ENCODE measurements at places on chromosomes 11 and 22.

GRCh38 chr22:19729507-19729906, 6.2 kb downstream of the GP1BB start:
- DNase-seq: no peak

DNA sequence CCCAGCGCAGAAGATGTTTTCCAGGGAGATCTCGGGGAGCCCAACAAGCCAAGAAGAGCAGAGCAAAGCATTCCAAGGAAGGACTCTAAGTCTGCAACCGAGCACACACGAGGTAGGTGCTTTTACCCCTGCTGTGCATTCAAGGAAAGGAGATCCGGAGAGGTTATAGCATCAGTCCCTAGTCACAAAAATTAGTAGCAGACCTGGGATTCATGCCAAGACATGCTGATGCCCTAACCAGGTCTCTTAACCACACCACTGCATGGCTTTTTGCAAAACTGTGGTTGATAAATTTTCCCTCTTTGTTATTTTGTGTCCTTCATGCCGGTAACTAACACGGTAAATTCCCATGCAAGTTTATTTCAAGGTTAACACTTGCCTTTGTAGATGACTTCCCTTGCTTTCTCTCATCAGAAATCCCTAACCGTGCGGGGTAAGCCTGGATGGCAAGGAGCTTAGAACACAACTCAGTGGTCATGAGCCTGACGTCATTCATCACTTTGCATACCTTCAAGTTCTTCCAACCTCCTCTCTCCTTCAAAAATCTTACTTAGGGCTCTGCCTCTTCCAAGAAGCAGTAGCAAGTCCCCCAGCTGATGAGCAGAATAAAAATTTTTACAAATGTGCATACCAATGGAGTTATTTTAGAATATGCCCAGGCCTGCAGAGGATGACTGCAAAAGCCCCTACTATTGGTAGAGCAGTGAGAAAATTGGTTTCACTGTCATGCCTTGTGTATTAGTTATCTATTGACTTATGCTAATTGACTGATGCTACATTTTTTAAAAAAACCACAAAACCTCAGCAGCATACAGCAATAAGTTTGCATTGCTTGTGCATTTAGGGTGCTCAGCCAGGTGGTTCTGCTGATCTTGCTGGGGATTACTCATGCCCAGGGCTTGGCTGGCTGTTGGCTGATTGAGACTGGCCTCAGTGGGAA, 465.1 kb downstream of the MN1 start:
- DNase-seq: no peak

GRCh38 chr11:86745571-86745970, 54.8 kb upstream of the PRSS23 start:
- DNase-seq: no peak

- DNase-seq: no peak
Measured at GRCh38 chr11:31757260-31757835, 53.8 kb downstream of the PAX6 start.

DNA sequence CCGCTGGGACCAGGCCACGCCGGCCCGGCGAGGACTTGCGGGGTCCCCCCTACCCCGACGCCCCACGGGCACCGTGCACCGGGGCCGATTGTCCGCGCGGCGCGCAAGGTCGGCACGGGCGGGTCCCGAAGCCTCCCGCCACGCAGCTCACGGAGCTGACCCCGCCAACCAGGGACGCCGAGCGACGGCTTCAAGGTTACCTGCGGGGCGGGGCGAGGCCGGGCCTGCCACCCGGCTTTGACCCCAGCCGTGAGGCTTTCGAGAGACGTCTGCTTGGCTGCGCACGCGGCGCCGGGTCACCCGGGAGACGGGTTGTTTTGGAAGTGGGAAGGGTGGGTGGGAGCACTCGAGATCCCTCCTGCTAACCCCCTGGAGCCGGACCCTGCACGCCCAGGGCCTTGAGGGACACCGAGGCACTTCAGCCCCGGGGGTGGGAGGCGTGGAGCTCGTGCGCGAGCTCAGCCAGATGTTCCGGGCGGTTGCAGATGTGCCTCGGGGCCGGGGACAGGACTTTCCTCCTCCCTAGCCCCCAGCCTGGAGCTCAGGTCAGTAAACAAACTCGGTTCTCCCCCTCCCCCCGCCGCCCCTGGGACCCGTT, 3.2 kb upstream of the WNT11 start:
- DNase-seq: no peak

- no peak for DNase-seq
Measured at GRCh38 chr22:45088576-45088975, 75.1 kb upstream of the NUP50 start.

DNA sequence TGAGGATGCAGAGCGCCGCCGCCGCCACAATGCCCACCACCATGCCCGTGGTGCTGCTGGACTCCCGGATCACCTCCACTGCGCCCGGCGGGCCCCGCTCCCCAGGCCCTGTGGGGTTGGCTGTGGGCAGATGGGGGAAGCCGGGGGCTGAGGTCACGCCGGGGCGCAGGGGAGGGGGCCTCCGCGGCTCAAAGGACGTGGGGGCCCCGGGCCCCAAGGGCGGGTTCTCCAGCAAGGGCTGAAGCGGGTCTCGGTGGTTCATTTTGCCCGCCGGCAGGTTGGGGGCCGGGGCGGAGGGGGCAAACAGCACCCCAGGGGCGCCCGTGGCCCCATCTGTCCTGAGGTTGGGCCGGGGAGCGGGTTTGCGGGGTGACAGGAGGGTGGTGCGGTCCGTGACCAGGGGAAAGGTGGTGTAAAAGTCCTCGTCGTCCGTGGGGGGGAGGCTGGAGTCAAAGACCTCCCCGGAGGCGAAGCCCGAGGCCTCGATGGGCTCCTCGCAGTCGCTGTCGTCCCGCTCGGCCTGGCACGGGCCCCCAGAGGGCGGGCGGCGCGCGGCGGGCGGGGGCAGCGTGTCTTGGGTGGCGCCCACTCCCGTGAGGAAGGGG, 16.5 kb downstream of the SLC22A12 start:
- no peak for DNase-seq

DNA sequence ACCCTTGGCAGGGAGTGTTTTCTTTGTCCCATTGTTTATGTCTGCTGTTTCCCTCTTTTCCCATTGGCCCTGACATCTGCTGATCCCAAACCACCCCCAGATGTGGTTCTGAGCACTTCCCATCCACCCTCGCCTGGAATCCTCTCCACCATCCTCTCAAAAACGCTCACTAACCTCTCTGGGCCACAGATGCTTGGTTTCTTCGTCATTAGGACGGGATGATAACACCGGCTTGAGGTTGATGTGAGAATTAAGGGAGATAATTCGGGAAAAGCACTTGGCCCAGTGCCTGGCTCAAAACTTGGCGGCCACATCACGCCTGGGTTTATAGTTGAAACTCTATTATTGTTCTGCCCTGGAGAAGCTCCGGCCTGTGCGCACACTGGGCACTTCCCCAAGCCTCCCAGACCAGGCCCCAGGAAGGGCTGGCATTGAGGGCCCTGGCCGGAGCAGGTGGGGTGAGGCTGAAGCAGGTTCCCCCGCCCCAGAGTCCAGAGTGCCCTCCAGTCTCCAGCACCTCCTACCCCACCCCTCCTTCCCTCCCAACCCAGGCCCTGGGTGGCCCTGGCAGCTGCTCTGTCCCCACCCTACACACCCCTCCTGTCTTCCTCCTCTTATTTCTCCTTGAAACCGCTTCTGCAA, 63.7 kb downstream of the CYTH4 start:
- DNase-seq: no peak

GRCh38 chr11:114279792-114280546, 16.2 kb upstream of the NNMT start:
- no peak for DNase-seq

- DNase-seq: no peak
Measured at GRCh38 chr11:69430566-69430965, 50.9 kb upstream of the LINC01488 start.

DNA sequence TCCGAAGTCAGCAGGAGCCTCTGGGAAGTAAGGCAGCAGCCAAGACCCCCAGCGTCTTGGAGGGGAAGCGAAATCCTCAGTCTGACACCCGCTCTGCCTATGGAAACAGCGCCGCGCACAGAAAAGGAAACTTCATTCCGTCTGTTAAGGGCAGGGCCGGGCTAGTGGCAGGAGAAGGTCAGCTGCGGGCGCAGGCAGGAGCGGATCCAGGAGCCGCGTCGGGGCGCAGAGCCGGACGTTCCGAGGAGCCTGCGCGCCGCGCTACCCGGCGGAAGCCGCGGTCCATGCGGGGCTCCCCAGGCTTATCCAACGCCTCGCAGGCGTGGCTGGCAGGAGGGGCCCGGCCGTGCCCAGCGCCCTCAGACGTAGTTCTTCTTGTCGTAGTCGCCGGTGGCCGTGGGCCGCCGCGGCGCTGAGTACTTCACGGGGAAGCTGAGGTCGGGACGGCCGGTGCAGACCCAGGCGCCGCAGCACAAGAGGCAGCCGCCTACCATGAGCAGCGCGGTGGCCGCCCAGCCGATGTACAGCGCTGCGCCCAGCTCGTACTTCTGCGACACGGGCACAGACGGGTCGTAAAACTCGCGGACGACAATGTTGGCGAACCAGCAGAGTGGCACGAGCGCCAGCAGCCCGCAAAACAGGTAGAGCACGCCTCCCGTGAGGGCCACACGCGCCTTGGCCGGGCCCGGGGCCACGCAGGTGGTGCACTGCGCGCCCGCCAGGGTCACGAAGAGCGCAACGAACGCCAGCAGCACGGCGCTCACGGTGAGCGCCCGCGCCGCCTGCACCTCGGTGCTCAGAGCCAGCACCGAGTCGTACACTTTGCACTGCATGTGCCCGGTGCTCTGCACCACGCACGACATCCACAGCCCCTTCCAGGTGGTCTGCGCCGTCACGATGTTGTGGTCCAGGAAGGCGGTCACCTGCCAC, 705 bp downstream of the CLDN5 start:
- DNase-seq: no peak

DNA sequence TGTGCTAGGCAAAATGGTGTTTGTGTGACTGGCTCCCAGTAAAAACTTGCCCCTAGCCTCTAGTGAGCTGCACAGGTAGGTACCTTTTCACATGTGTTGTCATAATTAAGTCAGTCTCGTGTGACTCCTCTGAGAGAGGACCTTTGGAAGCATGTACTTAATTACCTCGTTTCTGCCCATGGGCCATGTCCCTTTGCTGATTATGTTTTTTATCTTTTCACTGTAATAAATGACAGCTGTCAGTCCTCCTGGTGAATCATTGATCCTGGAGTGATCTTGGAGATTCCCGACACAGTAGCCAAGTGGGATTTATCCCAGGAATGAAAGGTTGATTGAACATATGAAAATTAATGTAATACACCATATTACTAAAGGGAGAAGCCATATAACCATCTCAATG, 12.5 kb upstream of the CLNS1A start:
- DNase-seq: no peak

GRCh38 chr11:59559886-59560285, 48.5 kb downstream of the OR4D9 start:
- DNase-seq: no peak

DNA sequence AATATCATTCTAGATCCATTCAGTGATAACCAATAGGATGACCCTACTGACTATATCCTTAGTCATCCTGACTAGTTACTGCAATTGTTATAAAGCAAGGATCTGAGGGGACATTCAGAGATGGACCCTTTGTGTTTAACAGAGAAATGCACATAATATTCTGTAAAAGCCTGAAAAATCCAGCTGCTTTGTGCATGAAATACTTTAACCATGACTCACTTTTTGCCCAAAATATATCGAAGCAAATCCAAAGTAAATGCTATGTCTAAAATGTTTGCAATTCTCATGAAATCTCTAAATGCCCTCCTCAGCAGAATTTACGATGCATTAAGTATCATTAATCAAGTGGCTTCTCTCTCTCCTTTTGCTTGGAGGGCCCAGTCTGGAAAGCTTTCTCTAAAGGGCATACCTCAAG, 178.8 kb upstream of the MTMR2 start:
- DNase-seq: no peak

DNA sequence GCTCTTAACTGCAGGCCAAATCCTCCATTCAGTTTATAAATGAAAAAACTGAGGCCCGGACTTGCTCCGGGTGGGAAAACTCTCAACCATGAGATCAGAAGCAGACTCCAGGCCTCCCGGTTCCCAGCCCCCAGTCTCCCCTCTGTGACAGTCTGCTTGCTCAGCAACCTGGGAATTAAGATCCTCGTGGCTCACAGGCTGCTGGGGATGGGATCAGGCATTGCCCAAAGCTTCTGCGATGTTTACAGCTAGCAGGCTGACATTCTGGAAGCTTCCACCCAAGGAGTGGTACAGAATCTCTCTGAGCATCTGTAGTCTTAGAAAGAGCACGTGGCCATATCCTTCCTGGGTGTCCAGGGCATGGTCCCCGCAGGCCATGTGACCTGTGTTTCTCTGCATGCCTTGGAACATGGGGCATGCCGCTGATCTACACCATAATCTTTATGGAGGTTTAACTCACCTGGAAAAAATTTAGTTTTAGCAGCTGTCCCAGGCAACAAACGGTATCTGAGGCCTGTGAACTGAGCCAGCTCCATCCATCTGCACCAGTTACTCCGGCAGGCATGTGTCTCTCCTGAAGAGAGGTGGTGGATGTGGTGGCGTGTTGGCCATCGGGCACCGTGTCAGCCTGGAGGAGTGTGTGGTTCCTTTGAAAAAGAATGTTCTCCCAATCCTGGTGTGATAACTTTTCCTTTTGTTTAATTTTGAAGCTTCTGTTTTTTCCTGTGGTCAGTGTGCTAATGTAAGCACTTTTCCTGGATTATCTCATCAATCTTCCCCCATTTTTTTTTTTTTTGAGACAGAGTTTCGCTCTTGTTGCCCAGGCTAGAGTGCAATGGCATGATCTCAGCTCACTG, 7.9 kb downstream of the FBLN1 start:
- DNase-seq: no peak

DNA sequence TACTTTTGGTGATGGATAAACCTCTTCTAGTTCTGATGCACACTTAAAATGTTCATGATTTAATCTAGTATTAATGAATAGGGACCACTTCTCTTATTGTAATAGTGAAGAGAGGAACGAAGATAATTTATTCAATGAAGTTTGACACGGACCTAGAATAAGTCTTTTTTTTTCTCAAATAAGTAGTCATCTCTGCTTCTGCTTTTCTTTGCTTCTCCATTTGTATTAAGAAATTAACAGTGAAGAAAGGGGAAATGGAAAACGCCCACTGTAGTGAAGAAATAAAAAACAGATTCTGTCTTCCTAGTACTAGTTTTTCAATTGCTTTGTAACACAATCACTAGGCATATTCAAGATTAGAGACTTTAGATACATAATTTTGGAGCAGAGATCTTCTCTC, 73.0 kb downstream of the CD44 start:
- DNase-seq: no peak

- DNase-seq: no peak
Measured at GRCh38 chr11:65448418-65449105, 26.0 kb downstream of the NEAT1 start.

DNA sequence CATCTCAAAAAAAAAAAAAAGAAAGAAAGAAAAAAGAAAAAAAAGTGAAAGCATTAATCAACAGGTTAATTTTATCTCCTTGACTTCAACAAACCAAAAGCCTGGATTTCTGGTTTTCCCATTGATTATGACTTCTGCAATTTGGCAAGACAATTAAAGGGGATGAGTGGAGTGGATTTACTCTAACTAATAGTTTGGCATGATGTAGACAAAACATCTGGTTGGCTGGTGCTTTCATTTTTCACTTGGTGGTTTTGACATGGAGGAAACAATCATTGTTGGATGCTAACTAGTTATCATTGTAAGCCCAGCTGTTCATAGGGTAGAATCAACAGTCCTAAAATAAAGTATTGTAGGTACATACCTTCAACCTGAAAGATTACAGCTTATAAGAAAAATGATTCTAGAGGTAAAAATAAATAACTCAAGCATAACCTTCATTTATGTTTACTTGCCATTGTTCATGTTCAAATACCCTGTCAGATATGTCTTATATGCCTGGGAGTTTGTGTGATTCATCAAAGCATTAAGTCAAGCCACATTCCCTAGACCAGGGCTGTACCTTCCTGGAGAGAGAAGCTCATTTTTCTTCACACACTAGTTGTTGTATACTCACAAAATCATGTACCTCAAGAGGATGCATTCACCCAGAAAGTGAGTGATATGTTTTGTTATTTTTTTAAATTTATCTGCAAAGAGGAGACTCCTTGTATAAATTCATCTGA, 15.1 kb downstream of the FIBIN start:
- DNase-seq: no peak

Measured in stimulated activated CD4-positive, alpha-beta T cell treated with anti-CD3 and anti-CD28 coated beads, Interleukin-1b, Interleukin-23, amount 100 ng/mL, for 1 hour (primary cell).